Natural killer cell treated with Interleukin-12 subunit alpha and Interleukin-12 subunit beta and Interleukin-15 and Interleukin-18, amount 100 ng/mL, for 72 hours (primary cell): ENCODE measurements at places on chromosomes 5 and 9. TPM values are rescaled to one million over a fixed set of nuclear protein-coding genes. Genes with fewer than 3 reads are reported as not detected.

DNA sequence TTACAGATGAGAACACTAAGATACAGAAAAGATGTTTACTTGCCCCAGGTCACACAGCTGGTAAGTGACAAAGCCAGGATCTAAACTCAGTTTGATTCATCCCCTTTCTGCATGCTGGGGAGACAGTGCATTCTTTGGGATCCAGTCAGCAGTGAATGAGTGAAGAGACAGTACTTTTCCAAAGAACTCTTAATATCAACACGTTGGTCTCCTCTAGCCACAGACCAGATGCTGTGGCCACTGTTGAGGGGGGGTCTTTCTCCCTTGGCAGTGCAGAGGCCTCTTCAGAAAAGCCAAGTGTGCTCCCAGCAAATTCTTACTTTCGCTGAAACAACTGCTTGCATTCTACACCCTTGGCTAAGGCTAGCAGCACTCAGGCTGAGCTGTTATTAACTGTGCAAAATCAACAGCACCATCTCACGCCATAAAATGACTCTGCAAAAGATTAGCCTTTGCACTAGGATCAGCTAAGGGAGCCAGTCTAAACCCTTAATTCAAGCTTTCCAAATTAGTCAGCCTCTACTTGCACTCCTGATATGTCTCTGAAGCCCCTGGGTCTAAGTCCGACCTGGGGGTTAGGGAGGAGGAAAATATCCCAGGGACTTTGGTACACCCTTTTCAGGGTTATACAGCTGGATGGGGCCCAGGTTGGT, 4.8 kb upstream of the TMEM171 start:
- no peak overlapping the region for H3K4me3 ChIP-seq
- H3K27ac ChIP-seq: no peak overlapping the region
- peaks cover 7% of the 10 kb centered on the region for H3K36me3 ChIP-seq
- no peak for DNase-seq
- H3K4me1 ChIP-seq: peaks cover 5% of the 10 kb centered on the region

DNA sequence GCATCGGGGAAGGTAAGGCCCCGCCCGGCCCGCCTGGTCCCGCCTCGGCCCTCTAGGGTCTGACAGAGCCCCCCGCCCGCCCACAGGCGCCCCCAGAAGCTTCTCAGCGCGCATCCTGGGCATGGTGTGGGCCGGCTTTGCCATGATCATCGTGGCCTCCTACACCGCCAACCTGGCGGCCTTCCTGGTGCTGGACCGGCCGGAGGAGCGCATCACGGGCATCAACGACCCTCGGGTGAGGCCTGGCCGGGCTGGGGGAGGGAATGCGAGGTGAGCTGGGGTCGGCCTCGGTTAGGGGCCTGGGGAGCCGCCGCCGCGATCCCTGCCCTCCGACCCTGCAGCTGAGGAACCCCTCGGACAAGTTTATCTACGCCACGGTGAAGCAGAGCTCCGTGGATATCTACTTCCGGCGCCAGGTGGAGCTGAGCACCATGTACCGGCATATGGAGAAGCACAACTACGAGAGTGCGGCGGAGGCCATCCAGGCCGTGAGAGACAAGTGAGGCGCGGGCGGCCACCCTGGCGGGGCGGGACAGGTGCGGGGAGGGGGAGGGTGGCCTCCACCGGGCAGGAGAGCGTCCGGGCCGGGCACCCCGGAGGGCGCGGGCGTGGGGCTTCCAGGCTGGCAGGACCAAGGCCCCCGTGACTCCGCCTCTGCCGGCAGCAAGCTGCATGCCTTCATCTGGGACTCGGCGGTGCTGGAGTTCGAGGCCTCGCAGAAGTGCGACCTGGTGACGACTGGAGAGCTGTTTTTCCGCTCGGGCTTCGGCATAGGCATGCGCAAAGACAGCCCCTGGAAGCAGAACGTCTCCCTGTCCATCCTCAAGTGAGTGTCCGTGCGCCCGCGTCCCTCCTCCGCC, 7.1 kb downstream of the LRRC26 start:
- no peaks in the 10 kb centered on the region for H3K4me1 ChIP-seq
- no peak overlapping the region for H3K27ac ChIP-seq

GRCh38 chr9:97558701-97559101, 57.2 kb downstream of the TMOD1 start:
- H3K4me3 ChIP-seq: no peak overlapping the region
- no peaks in the 10 kb centered on the region for H3K4me1 ChIP-seq
- H3K27me3 ChIP-seq: peaks cover 38% of the 10 kb centered on the region
- no peak overlapping the region for H3K27ac ChIP-seq
- no peak for DNase-seq

- H3K36me3 ChIP-seq: no peaks in the 10 kb centered on the region
- no peak overlapping the region for H3K27ac ChIP-seq
- no peak for DNase-seq
- H3K4me3 ChIP-seq: no peak overlapping the region
These were observed 56.7 kb downstream of the DAPK1 start for GRCh38 chr9:87554171-87554910.

DNA sequence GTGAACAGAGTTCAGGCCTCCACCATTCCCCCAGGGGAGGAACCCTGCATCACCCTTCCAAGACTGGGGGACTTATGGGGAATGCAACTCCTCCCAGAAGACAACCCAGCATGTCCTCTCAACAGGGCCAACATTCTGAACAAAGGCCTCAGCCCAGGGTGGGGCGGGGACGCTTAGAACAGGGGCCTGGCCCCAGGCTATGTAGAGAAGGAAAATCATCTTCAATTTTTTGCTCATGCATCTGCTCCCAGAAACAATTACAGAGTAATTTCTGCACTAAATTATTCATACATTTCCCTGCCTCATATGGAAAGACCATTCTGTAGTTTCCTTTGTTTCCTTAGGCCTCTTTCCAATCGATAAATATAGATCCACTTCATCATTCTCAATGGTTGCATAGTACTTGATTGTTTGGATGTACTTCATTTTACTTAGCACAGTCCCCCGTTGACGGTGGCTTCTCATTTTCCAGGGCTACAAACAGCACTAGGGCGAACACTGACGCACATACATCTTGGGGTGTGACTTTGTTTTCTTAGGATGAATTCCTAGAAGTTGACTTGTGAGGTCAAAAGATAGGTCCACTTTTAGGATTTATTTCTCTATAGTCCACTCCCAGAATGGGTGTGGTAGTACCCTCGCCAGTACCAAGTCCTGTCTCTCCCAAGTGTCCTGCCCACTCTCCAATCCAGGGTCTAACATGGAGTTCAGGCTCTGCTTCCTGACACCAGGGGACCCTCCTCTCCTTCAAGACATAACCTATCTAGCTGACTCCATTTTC, 27.2 kb upstream of the SMU1 start:
- DNase-seq: no peak
- H3K27ac ChIP-seq: no peak overlapping the region
- H3K4me1 ChIP-seq: no peaks in the 10 kb centered on the region

- H3K4me3 ChIP-seq: peak within 1 kb of the TSS; percentile 87
- H3K4me1 ChIP-seq: peaks cover 19% of the 10 kb centered on the region
- DNase-seq: no peak
These were observed at the start of gene NFIB for GRCh38 chr9:14313951-14314423. TSS of gene NFIB (minus strand) at chr9:14314141. CDS start at chr9:14313511, 630 bp downstream.

DNA sequence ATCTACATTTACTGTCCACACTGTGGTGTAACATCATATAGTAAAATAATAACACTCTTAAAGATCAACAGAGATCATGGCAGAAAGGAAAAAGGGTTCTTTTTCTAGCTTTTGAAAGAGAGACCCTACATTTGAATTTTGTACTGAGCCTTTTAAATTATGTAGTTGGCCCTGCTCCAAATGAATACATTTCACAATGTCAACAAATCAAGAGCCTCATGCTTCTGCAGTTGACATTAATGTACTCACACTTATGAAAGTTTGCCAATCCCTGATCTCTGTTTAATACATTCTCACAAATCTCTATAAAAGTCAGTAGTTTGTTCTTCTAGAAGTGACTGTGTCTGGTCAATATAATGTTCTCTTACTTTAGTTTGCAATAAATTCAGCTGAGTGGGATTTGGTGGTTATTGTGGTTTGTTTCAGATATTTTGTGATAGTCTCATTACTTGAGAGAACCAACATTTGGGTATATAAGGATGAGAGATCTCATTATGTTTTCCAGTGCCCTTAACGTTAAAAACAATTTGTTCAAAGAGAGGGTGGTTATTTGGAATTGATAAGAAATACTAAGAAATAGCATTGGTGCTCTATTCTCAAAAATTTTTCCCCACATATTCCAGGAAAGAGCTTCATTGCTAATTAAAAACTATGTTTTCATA, 277.8 kb upstream of the FTMT start:
- no peak overlapping the region for H3K4me3 ChIP-seq
- no peak for DNase-seq
- H3K4me1 ChIP-seq: no peaks in the 10 kb centered on the region
- H3K36me3 ChIP-seq: no peaks in the 10 kb centered on the region
- no peaks in the 10 kb centered on the region for H3K27me3 ChIP-seq

DNA sequence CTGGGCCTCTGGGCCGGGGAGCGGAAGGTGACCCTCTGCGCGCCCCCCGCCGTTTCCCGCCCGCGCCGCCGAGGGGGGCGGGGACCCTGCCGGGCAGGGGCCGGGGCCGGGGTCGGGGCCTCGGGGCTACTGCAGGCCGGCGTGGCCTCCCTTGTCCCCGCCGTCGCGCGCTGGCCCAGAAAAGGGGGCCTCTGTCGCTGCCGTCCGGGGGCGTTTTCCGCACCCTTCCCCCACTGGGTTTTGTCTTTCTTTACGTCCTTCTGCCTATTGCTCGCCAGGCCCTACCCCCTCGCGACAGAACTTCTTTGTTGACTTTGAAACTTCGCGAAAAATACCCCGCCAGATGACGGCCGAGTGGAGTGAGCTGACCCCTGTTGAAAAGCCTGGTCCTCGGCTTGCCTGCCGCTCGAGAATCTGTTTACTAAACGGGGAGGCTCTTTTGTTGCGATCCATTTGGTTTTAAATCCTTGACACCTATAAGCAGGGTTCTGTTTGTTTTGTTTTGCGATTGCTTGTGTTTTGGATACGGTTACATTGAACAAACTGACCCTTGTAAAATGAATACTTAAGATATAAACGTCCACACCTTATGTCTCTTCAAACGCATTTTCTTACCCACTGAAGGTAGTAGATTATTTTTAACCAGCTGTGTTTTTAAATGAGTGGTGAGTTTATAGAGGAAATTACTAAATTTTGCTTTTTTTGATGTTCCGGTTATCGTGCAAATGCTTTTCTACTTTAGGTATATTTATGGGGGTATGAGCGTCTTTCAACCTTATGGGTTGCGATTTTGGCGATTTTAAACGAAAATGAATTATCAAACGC, 765 bp downstream of the MARCHF6 start:
- no peak for DNase-seq
- H3K4me1 ChIP-seq: peaks cover 29% of the 10 kb centered on the region
- no peaks in the 10 kb centered on the region for H3K27me3 ChIP-seq
- peak overlapping the region; percentile 88 for H3K4me3 ChIP-seq

DNA sequence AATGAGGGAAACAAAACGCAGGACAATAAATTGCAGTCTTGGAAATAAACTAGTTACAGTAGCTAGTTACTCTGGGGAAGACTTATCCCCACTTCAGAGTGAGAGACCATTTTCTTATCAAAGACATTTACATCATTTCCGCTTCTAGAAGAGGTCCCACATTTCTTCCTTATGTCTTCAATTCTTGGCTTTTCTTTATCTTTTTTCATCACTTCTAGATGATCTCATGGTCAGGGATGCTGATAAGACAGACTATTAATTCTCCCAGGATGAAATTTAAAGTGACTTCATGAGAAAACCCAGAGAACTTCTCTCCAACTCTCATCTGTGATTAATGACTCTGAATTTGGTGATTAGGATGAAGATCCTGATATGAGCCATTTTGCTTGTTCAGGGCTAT, 229.1 kb downstream of the MTRR start:
- no peaks in the 10 kb centered on the region for H3K4me1 ChIP-seq
- no peak overlapping the region for H3K4me3 ChIP-seq
- H3K27ac ChIP-seq: no peak overlapping the region
- H3K27me3 ChIP-seq: no peaks in the 10 kb centered on the region
- no peaks in the 10 kb centered on the region for H3K36me3 ChIP-seq

- no peak overlapping the region for H3K27ac ChIP-seq
- no peaks in the 10 kb centered on the region for H3K36me3 ChIP-seq
- no peak for DNase-seq
- H3K4me1 ChIP-seq: no peaks in the 10 kb centered on the region
- H3K27me3 ChIP-seq: no peaks in the 10 kb centered on the region
These were observed 119.0 kb downstream of the MAT2B start for GRCh38 chr5:163624431-163624830.

DNA sequence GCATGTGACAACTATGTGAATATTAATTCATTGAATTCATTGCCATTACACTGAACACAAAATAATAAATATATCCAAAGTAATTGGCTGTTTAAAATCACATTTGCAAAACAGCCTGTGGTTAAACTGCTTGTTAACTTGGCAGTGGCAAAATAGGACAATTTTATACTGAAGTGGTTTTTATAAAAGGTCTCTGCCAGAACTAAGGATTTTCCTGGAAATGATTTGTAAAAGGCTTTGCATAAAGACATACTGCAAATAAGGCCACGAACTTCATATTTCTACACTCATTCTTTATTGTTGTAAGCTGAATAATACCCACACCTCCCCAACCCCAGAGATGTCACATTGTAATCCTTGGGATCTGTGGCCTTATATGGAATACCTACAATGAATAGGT, 370.3 kb upstream of the RGMB start:
- no peak overlapping the region for H3K27ac ChIP-seq
- H3K4me3 ChIP-seq: no peak overlapping the region
- no peaks in the 10 kb centered on the region for H3K36me3 ChIP-seq

- H3K4me1 ChIP-seq: no peaks in the 10 kb centered on the region
- H3K27me3 ChIP-seq: peaks cover 6% of the 10 kb centered on the region
- no peak overlapping the region for H3K27ac ChIP-seq
- DNase-seq: no peak
- H3K4me3 ChIP-seq: no peak overlapping the region
- no peaks in the 10 kb centered on the region for H3K36me3 ChIP-seq
These were observed 601.8 kb upstream of the ZNF608 start for GRCh38 chr5:125348221-125348692.

- peak overlapping the region; percentile 13 for H3K4me3 ChIP-seq
- H3K27me3 ChIP-seq: no peaks in the 10 kb centered on the region
- H3K4me1 ChIP-seq: peaks cover 8% of the 10 kb centered on the region
These were observed 164.8 kb upstream of the VCAN start for GRCh38 chr5:83306572-83307241.

Gene SLC6A18
- total RNA-seq: not detected

Gene PTGR1
- not detected for total RNA-seq

Gene PCDHGC5
- not detected for total RNA-seq

Gene DMRT3
- not detected for total RNA-seq
